ENCODE measurements at places on chromosomes 13 and 19. TPM values are rescaled to one million over a fixed set of nuclear protein-coding genes. Genes with fewer than 3 reads are reported as not detected.

DNA sequence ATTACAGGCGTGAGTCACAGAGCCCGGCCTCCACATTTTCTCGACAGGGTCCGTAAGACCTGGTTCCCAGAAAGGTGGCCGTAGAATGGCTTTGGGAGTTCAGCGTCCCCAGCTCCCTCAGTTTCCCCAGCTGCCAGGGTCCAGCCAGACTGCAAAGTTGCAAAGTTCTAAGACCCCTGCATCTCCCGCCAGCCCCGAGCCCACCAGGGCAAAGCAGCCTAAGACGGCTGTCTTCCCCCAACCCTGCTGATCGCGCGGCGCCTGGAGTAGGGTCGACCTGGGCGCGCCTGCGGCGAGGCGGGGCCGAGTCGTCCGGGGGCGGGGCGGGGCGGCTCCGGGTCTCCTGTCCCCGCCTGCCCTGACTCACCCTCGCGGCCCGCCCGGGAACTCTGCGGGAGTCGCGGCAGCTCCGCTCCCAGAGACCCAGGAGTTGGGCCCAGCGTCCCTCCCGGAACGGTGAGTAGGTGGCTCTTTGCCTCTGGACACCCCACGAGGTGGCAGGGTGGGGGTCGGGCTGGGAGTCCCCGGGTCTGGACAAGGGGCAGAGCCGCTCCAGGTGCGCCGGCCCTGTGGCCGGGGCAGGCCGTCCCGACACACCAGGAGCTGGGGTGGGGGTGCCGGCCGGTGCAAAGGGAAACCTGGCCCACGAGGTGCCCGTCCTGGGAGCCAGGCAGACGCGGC, at the start of gene LRRC8E:
Gene LRRC8E, plus strand, starts transcription at position 366 of the 681 bp plus-strand sequence. CDS start 7,094 bp downstream, outside the sequence.
- peak; percentile 84 for ATAC-seq

Gene ZNF491
- total RNA-seq, result 1.8 TPM

Gene FREM2
- total RNA-seq, result 0.19 TPM

- ATAC-seq, result no peak
These were observed 772 bp downstream of the FAM174C start for GRCh38 chr19:1275976-1276627.

- ATAC-seq, result no peak
These were observed 46.4 kb downstream of the THSD1 start for GRCh38 chr13:52359534-52359933.

- ATAC-seq, result no peak
These were observed 378.4 kb downstream of the KCNRG start for GRCh38 chr13:50393628-50394027.

Gene CYP2A7
- not detected for total RNA-seq

- peak; percentile 36 for ATAC-seq
These were observed 9.5 kb upstream of the URAD start for GRCh38 chr13:27997904-27998522.

Gene SIGLEC11
- 1.1 TPM for total RNA-seq

Gene N4BP2L1
- 16.3 TPM for total RNA-seq

Gene USF2
- total RNA-seq, result 87.4 TPM

DNA sequence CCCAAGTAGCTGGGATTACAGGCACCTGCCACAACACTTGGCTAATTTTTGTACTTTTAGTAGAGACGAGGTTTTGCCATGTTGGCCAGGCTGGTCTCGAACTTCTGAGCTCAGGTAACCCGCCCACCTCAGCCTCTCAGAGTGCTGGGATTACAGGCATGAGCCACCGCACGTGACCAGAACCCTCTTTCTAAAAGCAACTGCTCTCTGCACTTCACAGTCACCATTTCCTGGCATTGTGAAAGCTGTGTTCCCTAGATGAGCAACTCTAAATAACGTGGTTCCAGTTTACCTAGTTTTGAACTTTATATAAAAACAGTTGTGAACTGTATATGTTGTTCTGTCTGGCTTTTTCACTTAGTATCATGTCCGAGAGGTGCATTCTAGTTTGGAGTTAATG, 152.9 kb downstream of the SIPA1L3 start:
- no peak for ATAC-seq

Gene IGLON5
- total RNA-seq, result not detected

DNA sequence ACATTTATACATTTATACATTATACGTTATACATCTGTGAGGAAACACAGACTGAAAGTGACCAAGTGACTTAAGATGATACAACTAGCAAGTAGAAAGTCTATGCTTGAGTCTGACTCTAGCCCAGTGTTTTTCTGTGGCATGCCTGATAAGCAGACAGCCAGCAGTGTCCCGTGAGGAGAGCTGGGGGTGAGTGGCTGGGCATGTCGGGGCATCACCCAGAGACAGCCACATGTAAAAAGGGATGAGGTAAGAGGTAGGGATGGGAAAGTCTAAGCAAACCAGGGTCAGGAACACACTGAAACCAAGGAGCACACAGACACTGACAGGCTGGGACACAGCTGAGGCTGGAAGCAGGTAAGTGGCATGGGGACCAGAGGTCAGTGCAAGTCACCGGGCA, 333.2 kb downstream of the FOXO1 start:
- no peak for ATAC-seq

DNA sequence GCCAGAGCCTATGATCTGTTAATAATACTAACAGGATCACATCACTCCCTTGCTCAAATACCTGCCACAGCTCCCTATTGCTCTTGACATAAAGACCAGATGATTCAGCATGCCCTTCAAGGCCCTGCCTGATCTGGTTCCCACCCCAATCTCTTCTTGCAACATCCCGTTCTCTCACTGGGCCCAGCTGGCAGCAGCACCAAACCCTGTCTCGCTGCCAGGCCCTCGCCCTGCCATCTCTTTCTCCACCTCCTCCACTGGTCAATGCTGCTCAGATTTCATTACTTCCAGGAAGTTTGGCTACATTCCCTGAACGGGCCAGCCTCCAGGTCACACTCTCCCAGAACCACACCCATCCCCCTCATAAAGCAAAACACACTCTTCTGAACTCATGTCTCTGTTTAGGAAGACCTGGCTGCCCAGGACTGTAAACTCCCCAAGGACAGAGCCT, 8.6 kb upstream of the BCAT2 start:
- ATAC-seq, result peak; percentile 95

DNA sequence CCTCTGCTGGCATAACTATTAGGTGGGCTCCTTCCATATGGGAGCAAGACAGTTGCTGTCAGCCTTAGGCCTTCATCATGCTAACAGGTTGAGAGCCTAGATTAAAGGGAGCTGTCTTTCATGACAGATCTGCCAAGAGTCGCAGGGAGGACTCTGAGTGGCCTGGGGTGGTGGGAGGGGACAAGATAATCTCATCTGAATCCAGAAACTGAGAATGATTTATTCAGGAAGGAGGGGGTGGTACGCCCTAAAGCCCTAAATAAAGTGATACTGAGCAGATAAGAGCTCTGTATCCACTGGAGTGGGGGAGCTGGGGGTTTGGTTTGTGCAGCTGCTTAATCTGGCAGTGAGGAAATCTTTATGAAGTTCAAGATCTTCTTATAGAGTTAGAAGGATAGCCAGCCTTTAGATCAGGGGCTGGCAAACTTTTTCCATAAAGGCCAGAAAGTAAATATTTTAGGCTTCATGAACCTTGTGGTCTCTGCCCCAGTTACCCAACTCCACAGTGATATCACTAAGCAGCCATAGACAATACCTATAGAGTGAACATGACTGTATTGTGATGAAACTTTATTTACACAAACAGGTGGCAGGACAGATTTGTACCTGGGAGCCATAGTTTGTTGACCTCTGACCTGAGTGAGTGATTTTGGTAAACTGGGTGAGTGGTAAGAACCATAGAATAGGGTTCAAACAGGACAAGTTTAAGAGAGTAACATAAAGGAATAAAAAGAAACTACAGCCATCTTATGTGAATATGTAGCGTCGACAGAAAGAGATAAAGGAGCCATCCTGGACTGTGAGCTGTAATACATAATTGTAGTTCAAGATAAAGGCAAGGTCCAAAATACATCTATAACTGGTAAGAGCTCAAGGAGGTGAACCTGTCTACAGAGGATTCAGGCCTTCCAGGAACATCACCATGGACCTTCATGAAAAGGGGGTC, 9.8 kb upstream of the STK24 start:
- no peak for ATAC-seq

- ATAC-seq, result no peak
These were observed 8.6 kb upstream of the SLC7A9 start for GRCh38 chr19:32877977-32878745.

DNA sequence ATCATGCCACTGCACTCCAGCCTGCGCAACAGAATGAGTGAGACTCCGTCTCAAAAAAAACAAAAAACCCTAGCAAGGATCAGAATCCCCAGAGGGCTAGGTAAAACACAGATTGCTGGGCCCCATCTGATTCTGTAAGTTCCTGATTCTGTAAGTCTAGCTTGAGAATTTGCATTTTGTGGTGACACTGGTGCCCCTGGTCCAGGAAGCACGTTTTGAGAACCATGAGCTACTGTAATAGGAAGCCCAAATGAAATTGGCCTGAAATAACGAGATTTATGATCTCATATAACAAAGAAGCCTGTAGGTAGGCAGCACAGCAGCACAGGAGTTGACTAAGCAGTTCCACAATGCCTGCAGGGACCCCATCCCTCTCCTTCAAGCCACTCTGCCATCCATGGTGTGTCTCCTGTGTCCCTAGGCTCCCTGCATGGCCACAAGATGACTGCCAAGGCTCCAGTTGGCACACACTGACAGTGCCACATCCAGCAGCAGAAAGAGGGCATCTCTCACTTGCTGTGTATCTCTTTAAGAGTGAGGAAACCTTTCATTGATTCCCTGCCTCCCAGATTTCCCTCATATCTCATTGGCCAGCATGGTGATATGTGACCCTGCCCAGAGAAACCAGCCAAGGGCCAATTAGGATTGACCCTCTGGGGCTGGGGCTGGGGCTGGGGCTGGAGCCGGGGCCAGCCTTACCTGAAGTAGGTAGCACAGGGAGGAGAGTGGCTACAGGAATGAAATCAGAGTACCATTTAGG, 21.7 kb downstream of the SIPA1L3 start:
- ATAC-seq, result no peak

Gene TSSK6
- total RNA-seq, result 0.81 TPM

GRCh38 chr19:58033741-58034476, at the start of gene ZSCAN1:
Gene ZSCAN1, plus strand, starts transcription at chr19:58034025. Its CDS starts 3,812 bp downstream, at chr19:58037837.
- ATAC-seq, result peak; percentile 96

GRCh38 chr13:20291675-20292074, 59.6 kb upstream of the GJB6 start:
- ATAC-seq, result no peak

Gene MEIS3
- 31.2 TPM for total RNA-seq

DNA sequence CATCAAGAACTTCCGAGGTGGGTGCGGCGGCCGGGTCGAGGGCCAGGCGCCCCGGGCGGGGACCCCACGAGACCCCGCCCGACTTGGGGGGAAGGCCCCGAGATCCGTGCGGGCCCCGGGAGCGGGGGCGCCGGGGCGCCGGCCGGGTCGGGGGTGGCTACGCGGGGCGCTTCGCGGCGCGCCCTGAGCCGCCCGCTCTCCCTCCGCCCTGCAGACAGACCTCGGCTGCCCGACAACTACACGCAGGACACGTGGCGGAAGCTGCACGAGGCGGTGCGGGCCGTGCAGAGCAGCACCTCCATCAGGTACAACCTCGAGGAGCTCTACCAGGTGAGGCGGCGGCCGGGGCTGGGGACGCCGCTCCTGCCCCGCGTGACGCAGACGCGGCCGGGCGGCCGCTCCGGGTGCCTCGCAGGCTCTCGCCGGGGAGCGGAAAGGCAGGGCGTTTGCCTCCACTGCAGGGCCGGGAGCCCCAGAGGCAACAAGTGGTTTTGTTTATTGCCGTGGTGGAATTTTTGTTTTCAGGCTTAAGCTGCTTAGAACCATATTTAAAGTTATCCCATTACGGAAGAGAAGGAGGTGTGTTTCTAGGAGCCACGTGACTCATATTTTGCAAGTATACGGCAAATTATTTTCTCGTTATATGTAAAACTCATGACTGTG, 477 bp downstream of the CUL4A start:
- peak; percentile 38 for ATAC-seq

Gene CGB2
- total RNA-seq, result not detected

DNA sequence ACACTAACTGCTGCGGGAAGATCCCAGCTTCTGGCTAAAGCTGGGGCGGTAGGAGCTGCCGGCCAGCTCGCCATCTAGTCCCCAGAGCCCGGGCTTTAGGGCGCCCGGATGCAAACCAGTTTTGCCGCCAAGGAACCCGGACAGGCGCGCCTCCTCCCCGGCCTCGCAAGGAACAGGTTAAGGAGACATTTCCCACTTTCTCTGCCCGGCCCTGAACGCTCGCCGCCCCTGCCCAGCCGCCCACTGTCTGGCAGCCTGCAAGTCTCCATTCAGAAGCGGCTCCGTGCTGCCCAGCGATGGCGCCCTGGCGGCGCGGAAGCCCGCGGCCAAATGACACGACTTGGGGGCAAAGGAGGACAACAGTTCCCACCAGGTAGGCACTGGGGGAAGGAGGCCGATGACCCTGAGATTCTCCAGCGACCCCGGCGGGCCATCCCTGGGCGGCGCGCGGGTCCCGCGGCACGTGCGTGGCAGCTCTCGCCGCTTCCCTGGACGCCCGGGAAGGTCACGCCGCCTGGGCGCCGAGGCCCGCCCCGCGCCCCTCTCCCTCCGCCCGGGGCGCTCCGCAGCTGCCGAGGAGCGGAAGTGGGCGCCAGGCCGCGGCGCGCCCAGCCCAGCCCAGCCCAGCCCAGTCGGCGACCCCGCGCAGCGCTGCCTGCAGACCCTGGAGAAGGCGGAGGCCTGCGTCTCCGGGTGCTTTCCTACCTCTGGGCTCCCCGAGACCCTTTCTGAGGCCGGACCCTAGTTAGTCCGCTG, 42.2 kb upstream of the HNRNPA1L2 start:
- ATAC-seq, result peak; percentile 77

GRCh38 chr13:91214031-91214430, 133.5 kb upstream of the MIR17HG start:
- ATAC-seq, result no peak

Gene DAND5
- total RNA-seq, result not detected

- ATAC-seq, result peak; percentile 39
These were observed 54.0 kb upstream of the DOCK9 start for GRCh38 chr13:99031832-99032231.

Gene GPR18
- total RNA-seq, result not detected

Gene SLITRK6
- 7.2 TPM for total RNA-seq

GRCh38 chr13:109680930-109681329, 105.5 kb downstream of the IRS2 start:
- ATAC-seq, result no peak

DNA sequence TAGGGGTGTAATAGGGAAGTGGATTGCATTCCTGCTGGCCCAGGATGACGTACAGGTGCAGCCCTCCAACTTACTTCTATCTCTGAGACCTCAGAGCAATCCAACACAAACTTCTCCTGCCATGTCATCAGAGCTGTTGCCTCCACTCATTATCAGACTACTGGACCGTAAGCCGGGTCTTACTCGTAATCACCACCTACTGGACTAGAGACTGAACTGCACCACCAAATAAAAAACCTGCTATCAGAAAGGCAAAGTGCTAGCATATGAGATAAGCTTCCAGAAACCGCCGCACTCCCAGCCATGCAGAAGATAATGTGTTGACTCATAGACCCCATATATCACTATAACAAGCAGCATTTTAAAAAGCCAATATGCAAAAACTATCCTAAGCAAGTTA, 102.0 kb downstream of the SLITRK1 start:
- no peak for ATAC-seq

Gene EPSTI1
- 13.3 TPM for total RNA-seq
